ENCODE measurements at places on chromosomes 4 and X.

DNA sequence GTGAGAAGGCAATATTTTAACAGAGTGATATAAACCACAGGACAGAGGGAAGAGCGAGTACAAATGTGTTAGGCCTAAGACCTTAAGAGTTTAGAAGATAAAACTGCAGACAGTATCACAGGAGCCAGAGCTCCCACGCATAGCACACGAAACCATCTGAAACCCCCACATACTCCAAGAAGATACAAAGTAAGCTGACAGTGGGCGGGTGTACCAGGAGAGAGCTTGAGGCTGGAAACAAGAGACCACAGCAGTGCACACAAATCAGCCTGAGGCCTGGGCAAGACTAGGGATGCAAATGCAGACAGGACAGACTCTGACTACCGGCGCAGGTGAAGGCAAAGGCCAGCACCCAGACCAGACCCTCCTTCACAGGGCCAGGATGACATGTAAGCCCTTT, 54.1 kb upstream of the ARHGAP24 start:
- no peaks in the 10 kb centered on the region for H3K27me3 ChIP-seq
- H3K27ac ChIP-seq = no peak overlapping the region
- H3K4me1 ChIP-seq = no peaks in the 10 kb centered on the region
- H3K36me3 ChIP-seq = no peaks in the 10 kb centered on the region
- DNase-seq = no peak

DNA sequence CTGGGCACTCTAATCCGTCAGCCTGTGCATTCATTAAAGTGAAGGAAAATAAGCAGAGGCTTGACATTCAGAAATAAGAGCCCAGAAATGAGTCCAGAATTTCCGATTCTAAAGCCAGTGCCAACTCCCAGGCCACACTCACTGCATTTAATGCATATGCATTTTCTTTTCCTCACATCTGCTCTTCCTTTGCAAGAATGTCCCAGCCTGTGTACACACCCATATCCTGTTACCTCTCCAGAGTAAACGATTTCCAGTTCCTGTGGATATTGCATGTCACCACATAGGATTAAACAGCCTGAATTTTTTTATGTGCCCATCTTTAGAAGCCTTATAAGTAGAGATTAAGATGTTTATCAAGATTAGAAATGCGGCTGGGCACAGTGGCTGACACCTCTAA, 27.5 kb downstream of the ARX start:
- no peaks in the 10 kb centered on the region for H3K4me1 ChIP-seq
- no peak for DNase-seq
- no peak overlapping the region for H3K27ac ChIP-seq
- H3K4me3 ChIP-seq = no peak overlapping the region
- no peaks in the 10 kb centered on the region for H3K36me3 ChIP-seq

DNA sequence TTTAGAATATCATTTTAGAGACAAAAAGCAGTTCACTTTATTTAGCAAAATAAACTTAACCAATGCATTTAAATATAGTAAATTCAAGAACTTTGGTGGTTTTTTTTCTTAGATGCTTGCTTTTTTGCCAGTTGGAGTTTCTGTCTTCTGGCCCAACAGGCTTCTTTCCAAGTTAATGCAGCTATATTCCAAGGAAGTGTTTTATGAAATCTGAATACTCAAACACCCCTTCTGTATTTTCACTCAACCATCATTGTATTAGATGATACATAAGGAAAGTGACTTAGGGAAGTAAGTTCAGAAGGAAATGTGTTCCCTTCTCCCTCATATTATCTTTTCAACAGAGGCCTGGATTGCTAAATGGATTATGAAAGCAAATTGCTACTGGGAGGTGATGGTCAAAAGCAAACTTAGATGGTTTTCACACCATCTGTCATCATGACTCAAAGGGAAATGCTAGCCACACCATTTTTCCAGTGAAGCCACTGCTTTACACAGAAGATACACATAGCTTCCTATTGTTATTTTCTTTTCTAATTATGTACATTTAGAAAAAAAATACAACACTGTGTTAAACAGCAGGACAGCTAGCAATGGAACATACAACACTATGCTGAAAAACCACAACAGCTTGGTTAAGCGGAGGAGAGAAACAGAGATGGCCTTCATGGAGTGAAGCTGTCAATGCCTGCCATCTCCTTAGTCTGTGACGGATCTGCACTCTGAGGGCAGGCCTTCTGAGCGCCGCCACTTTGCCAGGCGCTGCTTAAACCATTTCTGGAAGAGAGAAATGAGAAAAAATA, 32.9 kb downstream of the HOPX start:
- no peak overlapping the region for H3K27ac ChIP-seq
- no peak for DNase-seq
- H3K4me1 ChIP-seq = peaks cover 7% of the 10 kb centered on the region

- H3K27me3 ChIP-seq = no peaks in the 10 kb centered on the region
- no peak overlapping the region for H3K4me3 ChIP-seq
- H3K4me1 ChIP-seq = no peaks in the 10 kb centered on the region
- H3K27ac ChIP-seq = no peak overlapping the region
- no peaks in the 10 kb centered on the region for H3K36me3 ChIP-seq
These were observed 39.1 kb upstream of the TMEM192 start for GRCh38 chr4:165151734-165152133.

GRCh38 chrX:119758731-119759247, 401 bp downstream of the SOWAHD start:
- H3K27ac ChIP-seq = peak overlapping the region; percentile 37
- H3K4me1 ChIP-seq = peaks cover 52% of the 10 kb centered on the region
- peak; percentile 52 for DNase-seq

- DNase-seq = no peak
- H3K27me3 ChIP-seq = no peaks in the 10 kb centered on the region
- H3K27ac ChIP-seq = no peak overlapping the region
- H3K4me1 ChIP-seq = no peaks in the 10 kb centered on the region
These were observed 1257.0 kb downstream of the NLGN4X start for GRCh38 chrX:4971646-4972045.

GRCh38 chr4:76458297-76458696, 23.3 kb downstream of the SHROOM3 start:
- H3K36me3 ChIP-seq = no peaks in the 10 kb centered on the region
- H3K27ac ChIP-seq = no peak overlapping the region
- no peak overlapping the region for H3K4me3 ChIP-seq
- no peaks in the 10 kb centered on the region for H3K4me1 ChIP-seq
